HuH-7 (cell line): ENCODE measurements at places on chromosomes 3 and 15.

GRCh38 chr3:42600958-42601675, 631 bp downstream of the NKTR start:
- DNase-seq = peak; percentile 62

GRCh38 chr3:11607816-11608215, 35.9 kb downstream of the VGLL4 start:
- no peak for DNase-seq

- DNase-seq = no peak
Observed at GRCh38 chr3:50557915-50558314, 9.6 kb downstream of the C3orf18 start.

DNA sequence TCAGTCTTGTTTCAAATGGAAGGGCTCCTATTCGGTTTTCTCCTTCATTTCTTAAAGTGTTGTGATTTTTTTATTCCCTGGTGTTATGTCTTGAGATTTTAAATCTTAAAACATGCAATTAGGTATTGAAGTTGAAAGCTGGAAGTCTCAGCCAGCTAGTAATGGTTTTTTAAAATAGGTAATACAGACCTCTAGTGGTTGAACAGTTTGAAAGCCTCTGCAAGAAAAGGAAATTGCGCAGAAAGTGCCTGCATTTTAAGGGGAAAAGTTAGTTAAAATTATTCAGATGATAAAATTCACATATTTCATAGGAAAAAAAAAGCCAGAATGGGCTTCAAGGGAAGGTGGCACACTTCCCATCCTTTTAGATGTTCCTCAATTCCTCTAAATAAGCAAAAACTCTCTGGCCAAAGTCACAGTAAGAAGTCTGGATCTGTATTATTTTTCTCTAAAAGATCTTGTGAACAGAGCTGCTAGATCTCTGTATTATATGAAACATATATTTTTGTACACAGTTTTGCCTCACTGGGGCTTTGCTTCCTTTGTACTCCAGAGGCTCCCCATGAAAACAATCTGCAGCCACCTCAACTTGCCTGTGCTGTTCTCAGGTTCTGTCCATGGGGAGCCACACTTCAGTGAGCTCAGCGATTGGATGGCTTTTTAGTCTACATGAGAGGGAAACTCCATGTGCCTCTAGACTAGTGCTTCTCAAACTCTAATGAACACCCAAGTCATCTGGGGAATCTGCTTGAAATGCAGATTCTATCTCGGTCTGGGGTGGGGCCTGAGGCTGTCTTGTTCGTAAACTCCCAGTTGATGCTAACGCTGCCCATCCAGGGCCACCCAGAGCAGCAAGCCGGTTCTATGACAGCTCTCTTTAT, 21.5 kb downstream of the AGTR1 start:
- DNase-seq = no peak

- DNase-seq = no peak
Observed at GRCh38 chr3:34225821-34226366, 427.5 kb downstream of the PDCD6IP start.

GRCh38 chr3:129005526-129006303, 4.6 kb downstream of the EFCC1 start:
- DNase-seq = no peak

GRCh38 chr15:85031086-85031943, 49.7 kb downstream of the PDE8A start:
- no peak for DNase-seq

- DNase-seq = no peak
Observed at GRCh38 chr3:152252755-152253154, 16.0 kb upstream of the MBNL1 start.

GRCh38 chr15:36407647-36408046, 171.8 kb upstream of the CDIN1 start:
- no peak for DNase-seq

GRCh38 chr3:119305286-119305685, 11.1 kb downstream of the ARHGAP31 start:
- no peak for DNase-seq

DNA sequence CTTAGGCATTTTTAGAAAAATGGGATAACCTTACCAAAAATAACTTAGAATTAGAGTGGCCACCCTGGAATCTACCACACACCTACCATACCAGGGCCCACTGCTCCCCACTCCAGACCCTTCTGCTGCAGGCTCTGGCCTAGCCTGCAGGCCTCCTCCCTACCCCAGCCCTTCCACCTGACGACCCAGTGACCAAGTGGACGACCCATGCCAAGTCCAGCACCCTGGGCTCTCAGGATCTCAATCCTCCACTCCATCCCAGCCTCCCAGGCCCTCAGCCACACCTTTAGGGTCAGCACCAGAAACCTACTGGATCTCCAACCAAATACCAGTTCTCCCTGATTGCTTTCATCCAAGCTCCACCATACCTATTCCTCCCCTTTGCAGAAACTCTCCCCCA, 145.8 kb downstream of the TPRA1 start:
- DNase-seq = no peak

GRCh38 chr15:91936927-91937326, 83.4 kb downstream of the SLCO3A1 start:
- no peak for DNase-seq

DNA sequence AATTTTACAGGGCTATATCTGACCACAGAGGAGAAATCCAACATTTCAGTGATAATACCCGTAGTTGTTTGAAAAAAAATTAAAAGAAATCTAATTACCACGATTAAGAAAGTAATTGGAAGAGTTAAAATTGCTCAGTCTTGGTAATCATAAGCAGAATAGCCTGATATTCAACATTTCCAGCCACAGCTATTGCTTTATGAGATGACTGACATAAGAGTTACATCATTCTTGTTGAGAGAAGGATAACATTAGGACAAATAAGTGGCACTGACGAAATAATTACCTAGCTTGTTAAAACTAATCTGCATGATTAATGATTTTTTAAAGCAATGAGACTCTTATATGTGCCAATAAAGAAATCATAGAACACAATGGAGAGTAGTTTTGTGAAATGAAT, 825.0 kb upstream of the GBE1 start:
- DNase-seq = no peak

- peak; percentile 12 for DNase-seq
Observed at GRCh38 chr15:36814105-36814504, 234.7 kb downstream of the CDIN1 start.

DNA sequence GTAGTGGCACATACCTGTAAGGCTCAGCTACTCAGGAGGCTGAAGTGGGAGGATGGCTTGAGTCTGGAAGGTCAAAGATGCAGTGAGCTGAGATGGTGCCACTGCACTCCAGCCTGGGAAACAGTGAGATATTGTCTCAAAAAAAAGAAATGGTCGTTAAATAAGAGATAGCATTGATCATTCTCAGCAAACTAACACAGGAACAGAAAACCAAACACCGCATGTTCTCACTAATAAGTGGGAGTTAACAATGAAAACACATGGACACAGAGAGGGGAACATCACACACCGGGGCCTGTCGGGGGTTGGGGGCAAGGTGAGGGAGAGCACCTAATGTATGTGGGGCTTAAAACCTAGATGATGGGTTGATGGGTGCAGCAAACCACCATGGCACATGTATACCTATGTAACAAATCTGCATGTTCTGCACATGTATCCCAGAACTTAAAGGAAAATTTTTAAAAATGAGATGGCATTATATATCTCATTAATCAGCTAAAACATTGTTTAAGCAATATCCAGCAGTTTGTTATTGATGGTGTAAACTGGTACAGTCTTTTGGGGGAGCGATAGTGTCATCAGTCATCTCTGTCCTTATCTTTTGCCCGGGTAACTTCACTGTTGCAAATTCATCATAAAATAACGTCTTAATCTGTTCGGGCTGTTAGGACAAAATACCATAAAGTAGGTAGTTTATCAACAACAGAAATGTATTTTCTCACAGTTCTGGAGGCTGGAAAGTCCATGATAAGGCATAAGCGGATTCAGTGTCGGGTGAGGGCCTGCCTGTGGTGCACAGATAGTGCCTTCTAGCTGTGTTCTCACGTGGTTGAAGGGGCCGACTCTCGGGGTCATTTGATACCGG, 1.7 kb upstream of the MAN2A2 start:
- peak; percentile 50 for DNase-seq

DNA sequence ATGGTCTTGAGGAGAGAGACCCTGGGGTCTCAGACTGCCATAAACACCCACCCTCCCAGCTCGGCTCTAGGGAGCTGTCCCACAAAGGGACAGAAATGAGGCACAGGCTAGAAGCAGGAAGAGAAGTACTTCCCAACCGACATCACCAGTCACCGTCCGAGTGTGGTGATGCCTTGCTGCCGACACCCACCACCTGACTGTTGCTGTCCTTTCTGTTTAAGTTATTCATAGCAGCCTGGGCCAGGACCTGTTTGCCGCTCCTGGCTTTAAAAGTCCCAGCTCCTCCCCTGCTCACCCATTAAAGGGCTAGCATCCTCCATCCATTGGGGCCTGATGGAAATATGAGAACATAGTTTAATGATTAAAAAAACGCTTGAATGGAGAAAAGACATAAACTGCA, 13.2 kb upstream of the SPG11 start:
- DNase-seq = no peak

DNA sequence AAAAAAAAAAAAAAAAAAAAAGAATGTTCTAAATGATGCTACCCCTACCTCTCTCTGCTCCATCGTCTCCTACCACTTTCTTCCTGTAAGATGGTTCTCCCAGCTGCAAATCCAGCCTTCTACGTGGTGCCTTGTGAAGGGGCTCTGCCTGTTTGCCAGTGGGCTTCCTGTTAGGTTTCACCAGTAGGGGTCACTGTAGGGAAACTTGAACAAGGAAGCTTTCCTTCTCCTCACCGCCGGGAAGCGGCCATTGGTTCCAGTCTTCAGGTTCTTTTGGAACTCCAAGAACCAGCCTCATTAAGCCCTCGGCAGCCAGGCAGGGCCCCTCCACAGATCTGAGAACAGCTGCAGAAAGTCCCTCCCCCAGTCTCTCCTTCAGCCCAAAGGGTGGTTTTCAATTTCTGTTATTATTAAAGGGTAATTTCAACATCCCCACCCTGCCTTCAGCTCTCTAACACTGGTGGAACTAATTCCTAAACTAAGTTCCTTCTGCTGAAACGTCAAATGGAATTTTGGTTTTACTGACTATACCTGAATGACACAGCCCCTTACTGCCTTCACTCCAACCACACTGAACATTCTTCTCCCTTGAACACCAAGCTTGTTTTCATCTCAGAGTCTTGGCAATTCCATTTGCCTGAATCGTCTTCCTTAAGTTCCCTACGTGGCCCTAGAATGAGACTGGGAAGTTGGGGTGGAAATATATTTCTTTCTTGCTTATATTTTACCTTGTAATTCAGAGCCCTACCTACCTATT, 13.5 kb downstream of the MCCC1 start:
- peak; percentile 32 for DNase-seq

DNA sequence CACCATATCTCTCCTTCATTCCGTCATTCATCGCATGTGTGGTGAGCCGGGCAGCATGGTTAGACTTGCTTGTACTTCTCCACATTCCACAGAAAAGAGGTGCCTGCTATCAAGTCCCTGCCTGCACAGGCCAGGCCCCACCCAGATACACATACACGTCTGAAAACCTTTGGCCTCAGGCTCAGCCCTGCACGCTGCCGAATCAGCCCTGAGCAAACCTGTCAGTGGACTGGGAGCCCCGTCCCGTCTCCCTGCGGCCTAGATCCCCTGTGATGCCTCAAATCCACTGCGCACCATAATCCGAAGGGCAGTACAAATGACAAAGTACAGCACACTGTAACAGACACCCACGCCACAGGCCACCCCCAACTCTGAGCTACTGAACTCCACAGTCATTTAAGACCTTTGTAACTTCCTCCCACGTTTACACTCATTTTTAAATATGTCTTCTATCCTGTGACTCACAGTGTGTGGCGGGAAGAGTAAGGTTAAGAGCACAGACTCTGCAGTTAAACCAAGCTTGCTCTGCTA, 67.1 kb downstream of the MB21D2 start:
- peak; percentile 51 for DNase-seq

GRCh38 chr3:194224471-194225417, 88.8 kb downstream of the HES1 start:
- no peak for DNase-seq

DNA sequence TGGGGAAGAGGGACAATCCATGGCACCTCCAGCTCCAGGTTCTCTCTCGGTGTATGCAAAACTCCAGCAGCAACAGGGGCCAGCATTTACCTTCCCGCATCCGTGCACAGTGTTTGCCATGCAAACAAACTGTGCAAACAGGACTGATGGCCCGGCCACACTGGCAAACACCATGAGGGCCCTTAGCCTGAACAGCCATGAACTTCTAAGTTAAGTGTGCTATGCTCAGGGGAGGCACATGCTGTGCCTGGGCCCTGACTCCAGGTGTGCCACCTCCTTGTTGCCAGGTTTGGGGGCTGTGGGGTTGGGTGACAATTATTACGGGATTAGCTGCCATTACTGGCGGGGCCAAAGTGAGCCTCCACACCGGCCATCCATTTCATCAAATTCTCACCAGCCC, 57.5 kb downstream of the CACNA2D2 start:
- DNase-seq = peak; percentile 89

- DNase-seq = no peak
Observed at GRCh38 chr3:62892951-62893350, 17.7 kb upstream of the CADPS start.

GRCh38 chr3:63961891-63962290, 49.7 kb upstream of the SCAANT1 start:
- peak; percentile 10 for DNase-seq
